ENCODE measurements at places on chromosomes 13 and 19. TPM values are rescaled to one million over a fixed set of nuclear protein-coding genes. Genes with fewer than 3 reads are reported as not detected.

The SGCG gene
- total RNA-seq = 0.10 TPM

GRCh38 chr19:16359074-16359473 lies 34.4 kb downstream of the KLF2 start:
- no peak for DNase-seq

DNA sequence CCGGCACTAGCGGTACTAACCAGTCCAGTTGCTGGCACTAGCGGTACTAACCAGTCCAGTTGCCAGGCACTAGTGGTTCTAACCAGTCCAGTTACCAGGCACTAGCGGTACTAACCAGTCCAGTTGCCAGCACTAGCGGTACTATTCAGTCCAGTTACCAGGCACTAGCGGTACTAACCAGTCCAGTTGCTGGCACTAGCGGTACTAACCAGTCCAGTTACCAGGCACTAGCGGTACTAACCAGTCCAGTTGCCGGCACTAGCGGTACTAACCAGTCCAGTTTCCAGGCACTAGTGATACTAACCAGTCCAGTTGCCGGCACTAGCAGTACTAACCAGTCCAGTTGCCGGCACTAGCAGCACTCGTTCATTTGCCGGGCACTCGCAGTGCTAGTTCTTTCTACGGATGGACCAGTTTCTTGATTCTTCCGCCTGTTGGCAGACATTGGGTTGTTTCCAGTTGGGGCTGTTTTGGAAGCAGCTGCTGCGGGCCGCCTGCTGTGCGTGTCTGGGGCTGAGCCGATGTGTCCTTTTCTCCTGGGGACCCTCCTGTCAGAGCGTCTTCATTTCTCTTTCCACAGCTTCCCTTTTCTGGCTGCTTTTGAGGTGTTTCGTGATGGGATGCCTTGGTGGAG lies 123.4 kb upstream of the MCF2L start:
- no peak for DNase-seq

The MADCAM1 gene
- not detected for total RNA-seq

GRCh38 chr19:5150902-5151741 lies 182.2 kb downstream of the KDM4B start:
- no peak for DNase-seq
